Renal cortex interstitium (tissue), 15 donors: ENCODE measurements at places on chromosomes 16 and 17. TPM values are rescaled to one million over a fixed set of nuclear protein-coding genes. Genes with fewer than 3 reads are reported as not detected.

The GCGR gene
- polyA plus RNA-seq, result 17.7 TPM

The ULK2 gene
- 27.3 TPM for polyA plus RNA-seq

The NTN1 gene
- 3.3 TPM for polyA plus RNA-seq

The CYGB gene
- polyA plus RNA-seq, result 15.7 TPM

The KRTAP2-3 gene
- polyA plus RNA-seq, result not detected

DNA sequence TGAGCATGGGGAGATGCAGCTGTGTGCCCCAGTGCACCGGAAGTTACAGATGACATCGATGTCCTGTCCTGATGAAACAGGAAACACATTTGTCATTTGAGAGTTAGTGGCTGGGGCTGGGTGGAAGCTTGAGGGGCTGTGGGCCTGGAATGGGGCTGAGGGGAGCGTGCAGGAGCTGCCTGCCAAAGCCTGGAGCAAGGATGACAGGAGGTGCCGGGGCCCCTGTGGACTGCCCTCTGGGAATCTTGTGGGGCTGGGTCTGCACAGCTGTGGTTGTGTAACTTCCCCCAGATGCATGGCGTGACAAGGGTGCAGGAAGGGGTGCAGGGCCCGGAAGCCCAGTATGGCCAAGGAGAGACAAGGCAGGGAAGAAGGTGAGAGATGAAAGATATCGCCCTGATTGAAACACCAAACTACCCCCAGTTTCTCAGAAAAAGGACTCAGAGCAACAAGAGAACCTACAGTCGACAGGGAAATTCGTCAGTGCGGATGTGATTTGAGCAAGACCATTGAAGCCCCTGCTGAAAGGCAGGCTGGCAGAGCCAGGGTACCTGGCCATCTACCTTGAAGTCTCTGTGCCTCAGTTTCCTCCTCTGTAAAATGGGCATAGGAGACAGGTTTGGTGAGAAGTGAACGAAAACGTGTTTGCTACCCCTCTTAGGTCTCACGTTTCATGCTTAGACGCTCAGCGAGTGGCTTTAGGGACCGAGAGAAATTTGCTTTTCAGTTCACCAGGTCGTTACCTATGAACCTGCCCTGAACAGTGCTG is 8.8 kb downstream of the MMP25 start:
- no peak for DNase-seq

GRCh38 chr17:16472539-16472938 is 19.5 kb downstream of the LRRC75A start:
- no peak for DNase-seq

DNA sequence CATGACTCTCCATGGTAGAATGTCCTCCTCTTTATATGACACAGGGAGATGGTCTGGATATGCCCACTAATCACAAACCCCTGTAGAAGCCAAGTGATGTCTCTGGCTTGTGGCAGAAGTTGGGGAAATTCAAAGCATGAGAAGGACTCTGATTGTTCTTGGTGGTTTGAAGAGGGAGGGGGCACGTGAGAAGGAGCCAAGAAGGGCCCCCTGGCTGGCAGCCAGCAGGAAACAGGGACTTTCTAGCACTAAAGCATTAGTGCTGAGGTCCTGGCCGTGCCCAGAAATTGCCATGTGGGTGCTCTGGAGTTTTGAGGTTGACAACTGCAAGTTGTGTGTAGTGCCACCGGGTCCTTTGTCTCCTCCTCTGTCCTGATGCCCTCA is 199.9 kb downstream of the LGALS9B start:
- DNase-seq, result no peak

GRCh38 chr17:46002311-46002972 is 3.4 kb downstream of the STH start:
- peak; percentile 56 for DNase-seq

- DNase-seq, result no peak
These were observed 35.7 kb upstream of the SSTR5 start for GRCh38 chr16:1036726-1037393.
